ENCODE measurements at places on chromosomes 2 and 18.

GRCh38 chr2:226790011-226790410 is 9.6 kb downstream of the IRS1 start:
- no peak for DNase-seq

- DNase-seq = no peak
Measured at GRCh38 chr2:26568076-26568890, 72.9 kb downstream of the CIB4 start.

- DNase-seq = no peak
Measured at GRCh38 chr2:63851691-63852311, 10.1 kb downstream of the UGP2 start.

DNA sequence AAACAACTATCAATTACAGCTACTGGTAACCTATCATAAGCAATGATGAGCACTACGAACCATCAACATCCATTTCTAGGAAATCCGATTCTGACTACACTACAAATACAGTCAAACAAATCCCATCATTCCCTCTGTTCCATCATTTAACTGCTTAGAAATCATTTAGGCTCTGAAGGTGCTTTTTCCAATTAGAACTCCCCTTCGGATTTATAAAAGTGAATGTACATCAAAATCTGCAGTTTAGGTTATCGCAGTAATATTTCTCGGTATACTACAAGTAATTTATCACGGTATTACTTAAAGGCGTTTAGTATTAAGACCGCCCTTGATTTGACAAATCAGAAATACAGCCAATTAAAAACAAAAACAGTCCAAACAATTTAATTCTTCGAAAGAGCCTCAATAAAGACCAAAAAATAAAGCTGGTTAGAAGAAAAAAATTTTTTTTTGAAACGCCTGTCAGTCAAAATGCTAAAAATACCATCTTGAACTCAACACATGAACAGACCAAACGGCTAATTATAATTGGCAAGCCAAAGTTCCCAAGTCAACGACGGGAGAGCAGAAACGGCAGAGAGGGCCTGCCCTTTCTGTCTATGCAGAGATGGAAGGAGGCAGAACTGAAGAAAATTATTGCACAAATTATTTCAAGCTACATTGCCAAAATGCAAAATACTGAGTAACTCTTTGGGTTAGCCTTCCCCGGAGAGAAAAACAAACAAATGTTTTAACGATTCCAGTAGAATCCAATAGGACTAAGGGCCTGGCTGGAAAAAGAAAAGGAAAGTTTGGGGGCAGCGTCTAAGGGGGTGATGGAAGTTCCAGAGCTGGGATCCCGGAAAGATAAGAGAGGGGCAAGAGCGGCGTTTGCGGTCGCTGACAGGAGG is 1.2 kb downstream of the VPS54 start:
- peak; percentile 32 for DNase-seq

DNA sequence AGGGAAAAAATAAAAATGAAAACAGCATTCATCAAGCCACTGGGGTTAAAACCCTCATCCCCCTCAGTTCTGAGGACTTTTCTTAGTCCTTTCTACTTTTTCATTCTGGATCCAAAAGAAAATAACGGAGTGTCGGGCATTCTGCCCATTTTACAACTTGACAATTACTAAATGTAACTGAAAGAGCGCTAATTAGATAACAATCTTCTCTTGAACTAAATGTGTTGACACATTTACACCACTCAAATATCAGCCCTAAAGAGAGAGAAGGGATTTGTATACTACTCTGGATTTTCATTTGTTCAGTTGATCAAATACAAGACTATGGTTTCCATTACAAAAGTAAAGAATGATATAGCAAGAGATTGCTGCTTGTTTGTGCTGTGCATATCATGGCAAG is 27.5 kb downstream of the ABCA12 start:
- DNase-seq = no peak

DNA sequence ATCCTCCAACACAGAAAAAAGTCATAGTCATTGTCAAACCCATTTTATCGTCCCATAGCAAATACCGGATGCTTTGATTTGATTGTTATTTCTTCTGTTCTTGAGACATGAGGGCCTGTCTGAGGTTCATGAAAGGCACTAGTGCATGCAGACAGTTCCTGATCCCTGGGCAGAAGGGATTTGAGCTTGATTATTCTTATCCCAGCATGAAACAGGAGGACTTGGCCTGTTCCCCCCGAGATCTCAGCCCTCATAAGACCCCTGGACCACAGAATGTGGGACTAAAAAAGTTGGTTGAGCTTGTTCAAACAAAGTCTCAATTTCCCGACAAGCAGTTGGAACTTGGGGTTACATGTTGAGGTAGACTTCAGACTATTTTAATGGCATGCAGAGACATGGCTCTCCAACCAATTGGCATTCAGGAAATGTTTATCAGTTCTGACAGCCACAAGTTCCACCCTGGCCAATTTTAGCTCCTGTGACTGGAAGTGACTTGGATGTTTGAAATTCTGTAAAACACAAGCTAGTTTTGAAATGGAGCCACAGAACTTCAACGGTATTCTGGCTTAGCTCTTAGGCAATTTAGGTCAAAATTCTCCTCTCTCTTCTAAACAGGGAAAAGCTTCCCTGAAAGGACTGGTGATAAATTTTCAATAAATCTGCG is 366.9 kb upstream of the SLC14A2 start:
- no peak for DNase-seq

DNA sequence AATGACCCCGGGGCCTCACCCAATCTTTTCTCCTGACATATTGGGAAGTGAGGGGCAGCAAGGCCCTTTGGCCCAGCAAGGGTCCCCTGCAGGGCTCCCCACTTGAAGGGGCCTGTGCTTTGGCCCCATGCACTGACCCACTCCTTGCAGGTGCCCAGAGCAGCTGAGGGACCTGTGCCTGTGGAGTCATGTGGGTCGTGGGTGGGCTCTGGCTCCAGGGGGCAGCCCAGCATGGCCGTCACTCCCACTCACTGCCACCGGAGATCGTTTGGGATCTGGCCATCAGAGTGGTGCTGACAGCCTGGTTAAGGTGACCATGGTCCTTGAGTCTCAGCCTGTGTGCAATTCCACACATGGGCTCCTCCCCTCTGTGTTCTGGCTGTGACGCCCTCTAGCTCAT is 31.7 kb upstream of the APCDD1 start:
- DNase-seq = no peak

DNA sequence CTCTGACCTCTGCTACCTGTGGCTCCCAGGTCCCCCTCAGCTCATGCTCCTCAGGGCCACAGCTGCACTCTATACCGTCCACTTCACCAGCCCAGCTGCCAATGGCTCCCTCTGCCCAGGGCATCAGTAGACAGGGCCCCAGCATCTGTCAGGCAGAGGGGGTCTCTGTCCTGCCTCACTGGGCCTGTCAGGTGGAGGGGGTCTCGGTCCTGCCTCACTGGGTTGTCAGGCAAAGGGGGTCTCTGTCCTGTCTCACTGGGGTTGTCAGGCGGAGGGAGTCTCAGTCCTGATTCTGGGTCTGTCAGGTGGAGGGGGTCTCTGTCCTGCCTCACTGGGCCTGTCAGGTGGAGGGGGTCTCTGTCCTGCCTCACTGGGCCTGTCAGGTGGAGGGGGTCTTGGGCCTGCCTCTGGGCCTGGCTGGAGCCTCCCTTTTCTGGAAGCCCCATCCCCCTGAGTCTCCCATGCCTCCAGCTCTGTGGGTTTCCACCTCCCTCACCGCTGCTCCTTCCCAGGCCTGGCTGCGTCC is 19.9 kb downstream of the SNORC start:
- no peak for DNase-seq

- no peak for DNase-seq
Measured at GRCh38 chr2:51976623-51977022, 944.7 kb upstream of the NRXN1 start.

- DNase-seq = no peak
Measured at GRCh38 chr18:26215247-26215970, 10.8 kb upstream of the TAF4B start.

- DNase-seq = no peak
Measured at GRCh38 chr2:64403426-64403825, 50.5 kb upstream of the LGALSL start.

DNA sequence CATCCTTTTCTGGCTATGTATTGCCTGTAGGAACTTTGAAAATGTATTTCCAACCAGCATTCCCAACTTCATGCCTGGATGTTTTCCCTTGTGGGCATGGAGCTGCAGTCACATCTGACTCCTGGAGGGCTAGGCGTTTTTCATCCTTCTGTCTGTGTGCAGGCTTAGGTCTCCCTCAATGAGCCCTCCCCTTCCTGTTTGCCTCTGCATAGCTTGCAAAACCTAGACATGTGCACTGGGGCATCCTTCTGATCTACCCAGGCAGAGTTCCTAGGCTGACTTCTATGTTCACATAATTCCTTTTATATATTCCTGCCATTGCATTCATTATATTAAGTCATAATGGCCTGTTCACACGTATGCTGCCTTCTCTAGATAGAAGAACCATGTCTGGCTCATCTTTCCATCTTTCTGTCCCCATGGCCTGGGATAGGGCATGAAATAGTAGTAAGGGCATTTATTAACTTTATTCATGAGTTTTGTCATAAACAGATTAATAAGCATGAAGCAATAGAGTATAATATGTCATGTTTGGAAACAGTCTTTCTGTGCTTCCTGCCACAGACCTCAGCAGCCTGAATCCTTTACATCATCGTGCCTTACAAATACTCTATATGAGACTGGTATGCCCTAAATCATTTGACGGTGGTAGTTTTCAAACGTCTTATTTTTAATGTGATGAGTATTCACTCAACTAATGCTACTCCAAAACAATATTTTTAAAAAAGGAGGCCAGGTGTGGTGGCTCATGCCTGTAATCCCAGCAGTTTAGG is 195.6 kb downstream of the TGIF1 start:
- no peak for DNase-seq
